Activated naive CD8-positive, alpha-beta T cell treated with anti-CD3 and anti-CD28 coated beads, Interleukin-2, amount 10 ng/mL, durations not matched to agents 7 days and 5 days (primary cell): ENCODE measurements at places on chromosomes 13 and 19.
A peak's percentile ranks its signal among the peaks of the same experiment; 100 is the strongest.

- DNase-seq, result no peak
These were observed 38.7 kb upstream of the ZNF536 start for GRCh38 chr19:30333291-30334065.

DNA sequence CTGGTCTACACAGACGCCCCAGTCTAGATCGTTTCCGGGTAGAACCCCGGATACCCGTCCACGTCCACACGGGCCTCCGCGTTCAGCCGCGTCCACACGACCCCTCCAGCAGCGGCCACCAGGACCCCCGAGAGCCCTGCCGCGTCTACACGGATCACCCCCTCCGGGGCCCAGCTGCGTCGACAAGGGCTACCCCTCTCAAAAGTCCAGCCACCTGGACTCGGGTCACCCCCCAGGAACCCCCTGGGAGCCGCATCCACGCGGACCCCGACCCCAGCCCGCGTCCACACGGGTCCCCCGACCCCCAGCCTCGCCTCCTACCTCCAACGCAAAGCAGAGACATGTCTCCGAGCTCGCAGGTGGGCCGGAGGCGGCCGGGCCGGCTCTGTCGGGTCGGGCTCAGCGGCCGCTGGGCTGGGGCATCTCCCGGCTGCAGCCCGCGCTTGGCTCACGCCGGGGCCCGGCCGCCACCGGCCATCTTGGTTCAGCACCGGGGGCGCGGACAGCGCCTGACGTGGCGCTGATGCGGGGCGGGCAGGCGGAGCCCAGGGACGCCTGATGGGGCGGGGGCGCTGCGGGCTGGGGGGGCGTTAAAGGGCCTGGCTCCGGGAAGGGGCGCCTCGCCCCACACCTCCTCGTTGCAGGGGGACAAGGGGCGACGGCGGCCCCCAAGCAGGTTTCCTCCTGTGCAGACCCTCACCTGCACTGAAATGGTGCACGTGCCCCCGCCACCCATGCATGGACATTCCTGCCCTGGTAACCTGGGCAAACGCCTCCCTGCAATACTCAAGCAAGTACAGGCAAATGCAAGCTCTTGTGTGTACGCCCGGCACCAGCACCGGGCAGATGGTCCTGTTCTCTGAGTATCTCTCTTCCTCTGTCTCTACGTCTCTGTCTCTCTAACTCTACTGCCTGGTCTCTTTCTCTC, at the start of gene UNC13A:
Gene UNC13A (minus strand): TSS at position 498 of the 928 bp plus-strand sequence. CDS start 155 bp downstream, at position 343.
- DNase-seq, result peak; percentile 78

GRCh38 chr13:105948143-105948542, 587.3 kb downstream of the EFNB2 start:
- DNase-seq, result no peak

DNA sequence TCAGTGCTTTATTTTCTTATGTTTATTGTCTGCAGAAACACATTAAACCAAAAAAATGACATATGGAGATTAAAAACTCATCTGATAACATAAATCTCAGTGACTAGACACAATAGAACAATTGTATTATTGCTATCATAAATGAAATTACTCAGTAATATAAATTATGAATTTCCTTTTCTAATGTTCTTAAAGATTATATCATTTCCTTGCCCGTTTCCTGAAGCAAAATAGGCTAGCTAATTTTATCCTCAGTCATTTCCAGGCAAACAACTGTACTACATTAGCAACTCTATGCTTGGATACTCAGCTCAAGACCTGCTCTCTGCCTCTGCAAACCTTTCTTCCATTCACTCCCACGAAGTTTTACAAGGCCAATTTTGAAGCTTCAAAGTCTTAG, 61.2 kb downstream of the RFC3 start:
- no peak for DNase-seq
